ENCODE measurements at places on chromosomes 3 and 15. TPM values are rescaled to one million over a fixed set of nuclear protein-coding genes. Genes with fewer than 3 reads are reported as not detected.

The SLC15A2 gene
- total RNA-seq, result 12.3 TPM

The CCR8 gene
- total RNA-seq, result not detected

DNA sequence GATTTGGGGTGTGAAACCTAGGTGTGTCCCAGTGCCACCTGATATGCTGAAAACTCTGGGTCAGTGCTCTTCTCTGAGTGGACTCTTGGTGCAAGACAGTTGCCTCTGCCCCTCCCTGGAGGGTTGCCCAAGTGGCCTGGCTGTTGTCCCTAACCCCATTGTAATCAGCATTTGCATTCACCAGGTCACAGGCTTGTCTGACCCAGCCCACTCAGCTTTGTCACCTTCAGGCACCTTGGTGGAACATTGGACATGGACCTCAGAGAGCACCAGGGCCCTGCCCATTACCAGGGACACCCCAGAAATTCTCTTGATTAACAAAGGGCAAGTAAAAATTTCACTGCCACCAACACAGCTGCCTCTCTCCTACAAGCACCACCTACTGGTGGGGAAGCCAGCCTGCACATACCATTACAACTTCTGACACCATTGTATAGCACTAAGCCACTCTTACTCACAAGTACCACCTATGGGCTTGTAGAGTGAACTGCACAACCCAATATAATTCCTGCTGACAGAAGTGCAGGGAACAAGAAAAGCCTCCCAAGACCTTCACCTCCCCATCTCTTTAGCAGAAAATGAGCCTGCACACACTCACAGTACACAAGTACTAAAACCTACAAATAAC is 324.6 kb downstream of the EPHA6 start:
- DNase-seq, result no peak

DNA sequence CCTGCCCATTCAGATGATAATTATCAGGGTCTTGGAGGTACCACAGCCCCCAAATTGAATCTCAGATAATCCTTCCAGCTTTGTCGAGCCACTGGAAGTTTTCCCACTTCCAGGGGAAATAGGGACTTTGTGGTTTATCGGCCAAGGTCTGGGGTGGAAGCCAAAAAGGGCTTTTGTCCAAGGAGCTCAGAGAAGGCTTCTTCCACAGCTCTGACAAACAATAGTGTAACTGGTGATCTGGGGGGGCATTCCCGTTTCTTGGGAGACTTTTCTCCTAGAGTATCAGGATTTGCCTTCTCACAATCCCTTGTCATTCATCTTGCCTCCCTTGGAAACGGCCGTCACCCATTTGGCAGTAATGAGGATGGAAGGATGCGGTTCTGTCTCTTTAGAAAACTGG is 18.4 kb downstream of the SRGAP3 start:
- no peak for DNase-seq

GRCh38 chr3:70803891-70804290 is 491.5 kb upstream of the MDFIC2 start:
- DNase-seq, result no peak

DNA sequence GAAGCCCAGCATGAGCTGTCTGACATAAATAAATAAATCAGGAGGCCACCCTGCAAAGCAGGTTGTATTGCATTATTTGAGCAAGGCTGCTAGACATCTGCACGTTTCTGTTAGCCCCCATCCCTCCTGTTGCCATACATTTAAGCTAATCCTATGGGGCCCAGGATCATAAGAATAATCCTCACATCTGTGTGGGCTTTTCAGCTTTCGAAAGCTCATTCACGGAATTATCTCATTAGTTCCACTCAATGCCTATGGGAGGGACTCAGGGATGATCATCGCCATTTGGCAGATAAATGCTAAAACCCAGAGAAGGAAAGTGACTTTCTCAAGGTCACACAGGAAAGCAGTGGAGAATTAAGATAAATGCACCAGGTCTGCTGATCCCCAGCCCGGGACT is 123.4 kb downstream of the TLE3 start:
- DNase-seq, result no peak

DNA sequence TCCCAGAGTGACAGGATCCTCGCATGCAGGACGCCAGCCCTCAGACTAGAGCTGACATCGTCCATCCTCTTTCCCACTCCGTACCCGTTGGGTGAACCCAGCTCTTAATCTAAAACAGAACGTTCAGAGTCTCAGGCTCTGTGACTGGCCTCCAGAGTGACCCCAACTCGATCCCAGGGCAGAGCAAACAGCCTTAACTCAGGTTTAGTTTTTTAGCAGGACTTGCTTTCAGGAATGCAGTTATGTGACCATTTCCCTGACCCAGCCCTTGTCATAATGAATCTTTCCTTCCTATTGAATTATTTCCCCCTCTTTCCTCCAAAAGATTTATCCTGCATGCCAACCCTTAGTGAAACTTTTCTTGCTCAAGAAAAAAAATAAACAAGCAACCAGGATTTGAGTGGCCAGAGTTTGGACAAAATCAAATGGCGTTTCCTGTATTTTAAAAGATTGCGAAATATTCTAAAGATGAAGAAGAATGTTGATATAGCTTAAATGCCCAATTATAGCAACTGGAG is 47.8 kb upstream of the RARB start:
- no peak for DNase-seq

The GAP43 gene
- total RNA-seq, result 0.12 TPM

DNA sequence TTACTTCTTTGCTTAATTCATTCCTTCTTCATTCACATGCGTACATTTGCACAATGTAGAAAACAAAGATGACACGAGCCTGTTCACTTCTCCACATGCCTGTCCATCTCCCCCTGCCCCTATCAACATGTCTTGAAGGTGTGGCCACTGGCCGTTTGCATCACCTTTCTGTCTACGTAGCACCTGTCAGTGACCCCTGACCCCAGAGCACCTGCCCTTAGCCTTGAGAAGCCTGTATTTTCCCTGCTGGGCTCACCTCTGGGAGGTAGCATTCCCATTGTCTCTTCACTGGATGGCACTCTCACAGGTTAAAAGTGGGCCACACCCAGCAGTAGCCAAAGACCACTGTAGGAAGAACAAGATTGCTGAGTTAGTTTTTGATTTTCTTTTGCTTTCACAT is 234.1 kb downstream of the THSD4 start:
- DNase-seq, result no peak

GRCh38 chr3:60552581-60552980 is 698.7 kb downstream of the FHIT start:
- DNase-seq, result no peak

DNA sequence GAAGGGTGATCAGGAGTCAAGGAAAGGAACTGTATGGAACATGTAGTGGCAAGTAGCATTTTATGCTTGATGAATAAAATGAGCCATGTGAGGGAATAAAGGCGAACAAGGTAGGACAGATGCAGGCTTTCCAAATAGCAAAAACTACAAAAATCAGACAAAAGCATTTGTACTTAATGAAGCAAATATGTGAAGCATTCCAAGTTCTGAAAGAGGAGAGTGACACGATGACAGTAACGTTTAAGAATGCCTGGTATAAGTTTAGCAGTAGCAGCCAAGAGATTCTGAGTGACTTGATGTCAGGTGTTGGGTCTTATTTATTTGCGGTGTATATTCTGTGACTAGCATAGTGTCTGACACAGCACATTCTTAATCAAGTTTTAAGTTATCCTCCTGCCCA is 408.2 kb upstream of the RASGRP1 start:
- no peak for DNase-seq

The RHOV gene
- total RNA-seq, result 19.8 TPM

DNA sequence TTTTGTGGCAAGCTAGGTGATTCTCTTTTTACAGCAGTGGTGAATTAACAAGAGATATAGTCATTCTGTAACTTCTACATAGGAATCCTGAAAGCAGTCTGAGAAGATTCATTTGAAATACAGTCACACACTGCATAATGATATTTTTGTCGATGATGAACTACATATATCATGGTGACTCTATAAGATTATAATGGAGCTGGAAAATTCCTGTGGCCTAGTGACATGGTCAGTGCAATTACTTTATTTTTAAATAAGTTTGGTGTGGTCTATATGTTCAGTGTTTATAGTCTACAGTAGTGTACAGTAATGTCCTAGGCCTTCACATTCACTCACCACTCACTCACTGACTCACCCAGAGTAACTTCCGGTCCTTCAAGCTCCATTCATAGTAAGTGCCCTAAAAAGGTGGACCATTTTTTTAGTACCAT is 511.4 kb upstream of the MCTP2 start:
- no peak for DNase-seq

- DNase-seq, result no peak
Measured at GRCh38 chr3:100708644-100708988, 678 bp upstream of the TFG start.

DNA sequence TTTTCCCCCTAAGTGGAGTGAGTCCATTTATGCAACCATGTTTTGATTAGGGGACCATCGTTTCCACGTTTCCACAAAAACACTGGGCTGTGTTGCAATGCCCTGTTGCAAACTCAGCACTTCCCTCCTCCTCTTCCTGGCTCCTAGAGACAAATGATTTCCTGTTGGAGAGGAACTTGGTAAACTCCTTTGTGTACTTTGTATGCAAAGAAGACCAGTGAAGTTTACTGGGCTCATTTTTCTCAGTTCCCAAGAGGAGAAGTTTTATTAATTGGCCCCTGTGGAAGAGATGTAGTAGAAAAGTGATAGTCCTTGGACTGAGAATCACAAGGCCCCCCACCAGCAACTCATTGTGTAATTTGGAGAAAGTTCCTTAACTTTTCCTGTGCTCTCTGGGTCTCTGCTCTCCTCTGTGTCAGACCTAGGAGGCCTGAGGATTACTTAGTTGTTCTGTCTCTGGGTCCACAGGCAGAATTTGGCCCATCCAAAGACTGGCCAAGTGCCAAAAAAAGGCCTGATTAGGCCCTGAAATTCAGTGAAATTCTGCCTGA is 95.0 kb downstream of the ATG7 start:
- DNase-seq, result no peak

GRCh38 chr3:138381413-138381901 is 33.1 kb downstream of the MRAS start:
- no peak for DNase-seq

- DNase-seq, result no peak
Measured at GRCh38 chr3:133408366-133408765, 8.5 kb downstream of the BFSP2 start.

GRCh38 chr3:161108840-161109239 is 3.7 kb upstream of the B3GALNT1 start:
- DNase-seq, result no peak

DNA sequence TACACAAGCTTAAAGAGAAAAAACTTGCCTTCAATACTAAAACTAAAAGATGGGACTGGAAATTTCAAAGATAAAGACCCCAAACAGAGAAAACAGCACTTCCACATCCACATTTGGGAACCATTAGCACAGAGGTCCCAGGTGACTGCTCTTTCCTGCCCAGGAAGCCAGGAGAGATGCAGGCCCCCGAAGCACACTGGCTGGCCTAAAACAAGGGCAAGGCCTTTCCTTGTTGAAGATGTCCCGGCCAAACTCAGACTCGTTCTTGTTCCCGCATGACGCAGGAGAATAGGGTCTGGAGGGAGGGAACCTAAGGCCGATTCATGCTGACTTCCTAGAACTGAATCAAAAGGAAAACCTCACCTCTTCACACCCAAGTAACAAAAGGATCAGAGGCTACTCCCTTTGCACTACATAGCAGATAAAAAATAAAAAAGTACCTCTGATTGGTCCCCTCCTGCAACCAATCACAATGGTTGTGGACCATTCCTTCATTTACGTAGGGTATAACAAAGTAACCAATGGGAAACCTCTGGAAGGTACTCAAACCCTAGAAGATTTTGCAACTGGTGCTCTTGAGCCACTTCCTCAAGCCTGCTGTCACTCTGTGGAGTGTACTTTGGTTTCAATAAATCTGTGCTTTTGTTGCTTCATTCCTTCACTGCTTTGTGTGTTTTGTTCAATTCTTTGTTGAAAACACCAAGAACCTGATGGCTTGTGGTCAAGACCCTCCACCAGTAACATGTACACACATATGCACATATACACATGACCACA is 48.7 kb downstream of the EFCAB12 start:
- no peak for DNase-seq

The HDC gene
- total RNA-seq, result 1.7 TPM

DNA sequence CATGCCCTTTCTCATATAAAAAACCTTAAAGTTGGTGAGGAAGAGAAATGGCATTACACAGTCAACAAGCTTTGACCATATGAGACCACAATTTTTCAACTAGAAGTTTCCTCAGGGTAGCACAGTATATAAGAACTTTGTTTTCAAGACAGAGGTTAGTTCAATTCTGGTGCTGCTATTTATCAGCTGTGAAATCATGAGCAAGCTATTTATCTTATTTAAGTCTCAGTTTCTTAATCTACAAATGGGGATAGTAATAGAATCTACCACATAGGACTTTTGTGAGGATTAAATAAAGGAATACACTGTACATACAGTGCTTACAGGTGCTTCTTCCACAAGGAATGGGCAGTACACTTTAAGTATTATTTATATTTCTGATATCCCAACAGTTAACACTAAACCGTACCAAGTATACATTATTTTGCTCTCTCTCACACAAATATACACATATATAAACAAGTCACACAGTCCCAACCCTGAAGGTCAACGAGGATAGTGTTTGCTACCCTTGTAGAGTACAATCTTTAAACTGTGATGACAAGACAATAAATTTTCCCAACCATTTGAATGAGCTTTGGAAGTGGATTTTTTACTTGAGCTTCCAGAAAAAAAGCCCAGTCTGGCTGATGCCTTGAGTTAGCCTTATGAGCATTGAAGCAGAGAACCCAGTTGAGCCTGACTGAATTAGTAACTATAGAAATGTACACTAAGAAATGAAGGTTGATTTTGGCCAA is 178.8 kb downstream of the TNIK start:
- DNase-seq, result no peak

DNA sequence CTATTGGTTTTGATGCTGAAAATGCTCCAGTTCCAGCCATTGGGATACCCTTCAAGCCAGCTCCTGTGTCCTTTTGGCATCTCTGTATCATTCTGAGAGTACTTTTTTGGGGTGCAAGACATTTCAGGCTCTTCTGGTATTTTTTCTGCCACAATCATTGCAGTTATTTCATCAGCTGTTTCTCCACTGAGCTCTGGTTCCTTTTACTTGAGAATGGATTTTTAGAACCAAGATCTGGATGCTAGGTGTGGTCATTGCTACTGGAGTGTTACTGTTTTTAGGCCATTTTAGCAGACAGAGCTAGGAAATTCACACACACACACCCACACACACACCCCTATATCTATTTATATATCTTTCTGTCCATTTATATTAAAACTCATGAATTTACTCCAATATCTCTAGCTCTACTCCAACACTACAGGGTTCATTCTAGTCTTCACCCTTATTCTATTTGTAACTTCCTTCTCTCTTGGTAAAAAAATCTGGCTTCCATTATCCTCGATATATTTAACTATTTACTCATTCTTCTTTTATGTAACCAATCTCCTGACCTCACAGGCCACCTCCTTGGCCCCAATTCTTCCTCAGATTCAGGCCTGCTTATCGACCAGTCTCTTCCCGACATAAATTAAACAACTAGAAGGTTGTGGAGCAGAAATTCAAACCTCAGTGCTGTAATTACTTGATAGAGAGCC is 17.0 kb downstream of the SLC35G2 start:
- DNase-seq, result no peak

The RGMA gene
- 7.2 TPM for total RNA-seq
